ENCODE measurements at places on chromosomes 7 and 10.

GRCh38 chr7:45162311-45162845 lies 4.8 kb downstream of the RAMP3 start:
- DNase-seq = no peak

DNA sequence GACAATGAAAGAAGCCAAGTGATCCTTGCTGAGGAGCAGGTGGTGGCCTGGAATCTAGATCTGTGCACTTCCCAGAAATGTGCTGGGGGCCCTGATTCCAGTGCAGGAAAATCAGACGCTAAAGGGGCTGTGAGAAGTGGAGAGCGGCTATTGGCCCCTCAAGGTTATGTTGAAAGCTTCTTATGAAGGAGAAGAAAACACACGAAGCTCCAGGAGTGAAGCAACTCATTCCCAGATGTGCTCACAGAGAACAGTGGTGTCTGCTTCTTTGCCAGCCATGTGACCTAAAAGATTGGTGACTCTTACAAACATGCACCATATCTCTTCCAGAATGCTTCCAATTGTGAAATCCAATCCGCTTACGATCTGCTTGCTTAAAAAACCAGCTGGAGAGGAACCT lies 679.3 kb upstream of the IGFBP3 start:
- peak; percentile 47 for DNase-seq

- DNase-seq = no peak
Observed at GRCh38 chr10:10533437-10533836, 484.2 kb upstream of the CELF2 start.

DNA sequence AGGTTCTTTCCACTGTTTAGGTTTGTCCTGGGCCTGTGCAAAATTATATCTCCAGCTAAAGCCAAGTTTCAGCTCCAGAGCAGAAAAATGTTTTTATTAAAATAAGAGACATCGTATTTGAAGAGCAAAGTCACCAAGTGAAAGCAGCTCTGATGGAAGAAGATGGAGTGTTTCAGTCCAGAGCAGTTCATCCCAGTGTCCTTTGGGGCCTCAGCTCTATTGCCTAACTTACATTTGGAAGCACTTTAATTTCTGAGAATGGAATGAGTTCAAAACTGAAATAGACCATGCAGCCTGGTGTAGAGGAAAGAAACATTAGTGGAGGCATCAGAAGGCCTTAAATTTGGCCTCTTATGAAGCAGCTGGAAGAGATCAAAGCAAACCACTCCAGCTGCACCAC lies 545.2 kb downstream of the SORCS1 start:
- no peak for DNase-seq

- DNase-seq = no peak
Observed at GRCh38 chr10:108850138-108850854, 1073.0 kb downstream of the XPNPEP1 start.

- DNase-seq = no peak
Observed at GRCh38 chr7:8111282-8111960, 142.8 kb downstream of the GLCCI1 start.

DNA sequence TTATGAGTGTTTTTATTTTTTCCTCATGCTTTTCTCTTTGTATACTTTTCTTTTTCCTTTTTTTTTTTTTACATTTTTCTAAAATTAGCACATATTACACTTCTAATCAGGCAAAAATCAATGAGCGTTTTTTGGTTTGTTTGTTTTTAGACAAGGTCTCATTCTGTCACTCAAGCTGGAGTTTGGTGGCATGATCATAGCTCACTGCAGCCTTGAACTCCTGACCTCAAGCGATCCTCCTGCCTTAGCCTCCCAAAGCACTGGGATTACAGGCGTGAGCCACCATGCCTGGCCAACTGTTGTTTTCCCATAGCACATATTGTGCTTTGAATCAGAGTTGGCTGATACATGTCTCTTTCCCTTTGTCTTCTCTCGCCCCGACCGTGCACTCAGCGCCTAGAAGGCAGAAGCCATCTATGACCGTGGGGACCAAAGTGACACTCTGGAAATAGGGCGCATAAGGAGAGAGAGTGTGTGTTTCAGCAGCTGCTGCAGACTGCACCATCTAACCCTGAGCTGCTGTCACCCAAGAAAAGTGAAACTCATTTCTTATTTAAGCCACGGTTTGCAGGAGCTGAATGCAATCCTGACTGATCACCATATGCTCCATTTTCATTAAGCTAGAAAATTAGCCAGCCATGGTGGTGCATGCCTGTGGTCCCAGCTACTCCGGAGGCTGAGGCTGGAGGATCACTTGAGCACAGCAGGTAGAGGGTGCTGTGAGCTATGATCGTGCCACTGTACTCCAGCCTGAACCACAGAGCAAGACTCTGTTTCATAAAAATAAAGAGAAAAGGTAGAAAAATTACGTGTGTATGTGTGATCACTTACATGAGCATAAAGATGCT lies 41.4 kb upstream of the GTF2I start:
- DNase-seq = no peak

DNA sequence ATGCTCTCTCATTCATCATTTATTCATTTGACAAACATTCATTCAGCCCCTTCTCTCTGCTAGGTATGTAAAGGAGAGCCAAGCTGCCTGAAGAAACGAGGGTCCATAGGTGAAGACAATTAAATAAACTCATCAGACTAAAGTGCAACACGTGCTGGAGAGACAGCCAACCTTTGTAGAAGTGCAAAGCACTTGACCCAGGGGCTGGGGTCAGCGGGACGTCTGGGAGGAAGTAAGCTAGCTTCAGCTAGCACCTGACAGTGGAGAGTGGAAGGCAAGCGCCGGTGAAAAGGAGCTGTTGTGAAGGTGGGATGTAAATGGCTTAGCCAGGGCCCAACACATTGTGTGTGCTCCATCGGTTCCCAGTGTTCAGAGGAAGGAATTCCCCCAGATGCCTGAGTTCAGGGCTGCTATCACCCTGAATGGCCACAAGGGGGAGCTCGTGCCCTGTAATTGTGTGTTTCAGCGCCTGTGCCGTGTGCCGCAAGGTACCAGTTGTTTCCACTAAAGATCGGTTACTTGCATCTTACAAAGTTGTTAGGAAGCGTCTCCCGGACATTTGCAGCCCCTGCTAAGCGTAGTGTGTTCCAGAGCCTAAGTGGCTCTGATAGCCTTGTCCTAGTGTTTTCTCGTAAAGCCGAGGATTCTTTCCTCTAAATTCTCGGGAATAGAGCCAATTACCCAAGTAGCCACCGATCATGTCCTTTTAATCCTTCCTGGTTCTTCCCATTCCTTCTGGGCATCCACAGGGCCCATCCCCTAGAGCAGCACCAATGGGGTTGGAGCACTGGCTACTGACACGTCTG lies 30.6 kb downstream of the TLX1 start:
- peak; percentile 56 for DNase-seq

DNA sequence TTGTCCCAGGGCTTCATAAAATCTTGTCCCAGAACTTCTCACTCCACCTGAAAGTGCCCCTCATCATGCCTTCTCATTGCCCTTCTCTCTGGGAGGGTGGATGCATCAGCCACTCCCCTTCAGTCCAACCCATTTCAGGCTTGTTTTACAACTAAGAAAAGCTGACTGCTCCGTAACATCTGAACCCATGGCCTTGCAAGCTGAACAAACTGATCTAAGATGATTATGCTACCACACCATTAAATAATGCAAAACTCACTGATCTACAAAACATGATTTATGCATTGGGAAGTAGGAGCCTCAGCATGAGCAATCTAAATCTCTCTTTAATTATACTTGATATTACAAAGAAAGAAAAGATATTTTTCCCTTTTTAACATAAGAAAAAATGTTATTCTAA lies 34.8 kb downstream of the TFPI2 start:
- no peak for DNase-seq

DNA sequence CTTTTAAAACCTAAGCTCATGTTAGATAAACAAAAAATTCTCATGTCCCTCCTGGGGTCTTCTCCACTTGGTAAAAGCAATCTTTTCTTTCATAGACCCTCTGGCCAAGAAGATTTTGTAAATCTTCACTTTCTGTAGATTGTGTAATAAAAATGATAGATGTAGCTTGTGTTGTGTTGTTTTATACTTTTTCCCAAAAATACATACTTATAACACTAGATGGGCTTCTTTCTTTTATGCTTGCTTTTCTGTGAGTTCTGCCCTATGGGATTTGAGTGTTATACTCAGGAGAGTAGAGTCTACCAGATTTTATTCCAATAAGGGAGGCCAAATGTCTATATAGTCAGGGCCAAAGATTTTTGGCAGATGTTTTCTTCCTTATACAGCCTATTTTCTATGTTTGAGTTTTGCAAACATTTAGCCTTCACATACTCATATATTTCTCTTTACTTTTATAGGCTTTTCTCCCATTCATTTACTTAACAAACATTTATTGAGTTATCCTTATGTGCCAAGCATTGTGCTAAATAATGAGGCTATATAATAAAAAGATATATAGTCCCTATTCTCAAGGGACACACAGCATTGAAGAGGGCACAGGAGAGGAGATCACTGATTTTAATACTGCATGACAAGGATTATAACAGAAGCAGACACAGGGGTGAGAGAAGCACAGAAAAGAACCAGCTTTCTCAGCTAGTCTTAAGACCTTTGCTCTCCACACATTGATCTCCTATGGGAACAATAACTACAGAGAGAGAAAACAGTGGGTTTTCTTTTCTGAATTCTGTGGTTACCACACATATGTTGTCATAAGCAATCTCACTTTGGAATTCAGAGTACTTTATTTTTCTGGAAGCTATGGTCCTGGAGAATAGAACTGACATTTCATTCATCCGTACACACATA lies 58.0 kb upstream of the PNLIP start:
- no peak for DNase-seq

GRCh38 chr7:68166525-68166924 lies 1169.9 kb downstream of the TYW1 start:
- no peak for DNase-seq

DNA sequence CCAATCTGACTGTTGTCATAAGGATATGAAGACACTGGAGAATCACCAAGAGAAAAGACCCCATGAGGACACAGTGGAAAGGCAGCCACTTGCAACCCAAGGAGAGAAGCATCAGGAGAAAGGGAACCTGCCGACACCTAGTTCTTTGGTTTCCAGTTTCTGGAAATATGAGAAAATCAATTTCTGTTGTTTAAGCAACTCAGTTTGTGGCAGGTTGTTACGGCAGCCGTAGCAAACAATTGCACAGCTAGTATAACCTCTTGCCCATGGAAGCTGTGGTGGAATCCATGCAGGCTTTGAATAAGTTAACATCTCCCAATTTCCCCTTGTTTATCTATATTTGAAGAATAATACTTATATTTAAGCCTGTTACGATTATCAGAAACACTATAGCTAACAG lies 1103.0 kb upstream of the PHF14 start:
- DNase-seq = no peak

DNA sequence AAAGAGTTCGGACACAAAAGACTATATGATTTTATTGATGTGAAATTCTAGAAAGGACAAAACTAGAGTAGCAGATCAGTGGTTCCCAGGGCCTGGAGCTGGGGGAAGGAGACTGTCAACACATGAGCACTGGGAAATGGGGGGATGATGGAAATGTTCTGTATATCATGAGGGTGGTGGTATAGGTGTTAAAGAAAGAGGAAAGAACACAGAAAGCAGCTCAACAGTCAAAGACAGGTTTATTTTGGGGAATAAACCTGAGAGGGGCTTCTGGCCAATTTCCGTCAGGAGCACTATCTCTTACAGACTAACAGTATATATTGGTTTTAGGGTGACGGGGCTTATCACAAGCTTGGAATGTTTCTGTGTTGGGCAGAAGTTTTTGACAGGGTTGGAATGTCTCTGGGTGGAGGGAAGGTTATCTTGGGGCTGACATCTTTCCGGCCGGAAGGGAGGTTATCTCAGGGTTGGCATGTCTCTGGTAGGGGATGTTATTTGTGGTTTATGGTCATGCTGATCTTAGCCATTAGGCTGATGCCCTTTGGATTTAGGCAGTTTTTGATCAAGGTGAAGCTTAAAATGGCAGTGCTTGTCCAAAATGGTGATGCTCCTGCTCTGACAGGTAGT lies 254.6 kb upstream of the NRP1 start:
- DNase-seq = no peak

DNA sequence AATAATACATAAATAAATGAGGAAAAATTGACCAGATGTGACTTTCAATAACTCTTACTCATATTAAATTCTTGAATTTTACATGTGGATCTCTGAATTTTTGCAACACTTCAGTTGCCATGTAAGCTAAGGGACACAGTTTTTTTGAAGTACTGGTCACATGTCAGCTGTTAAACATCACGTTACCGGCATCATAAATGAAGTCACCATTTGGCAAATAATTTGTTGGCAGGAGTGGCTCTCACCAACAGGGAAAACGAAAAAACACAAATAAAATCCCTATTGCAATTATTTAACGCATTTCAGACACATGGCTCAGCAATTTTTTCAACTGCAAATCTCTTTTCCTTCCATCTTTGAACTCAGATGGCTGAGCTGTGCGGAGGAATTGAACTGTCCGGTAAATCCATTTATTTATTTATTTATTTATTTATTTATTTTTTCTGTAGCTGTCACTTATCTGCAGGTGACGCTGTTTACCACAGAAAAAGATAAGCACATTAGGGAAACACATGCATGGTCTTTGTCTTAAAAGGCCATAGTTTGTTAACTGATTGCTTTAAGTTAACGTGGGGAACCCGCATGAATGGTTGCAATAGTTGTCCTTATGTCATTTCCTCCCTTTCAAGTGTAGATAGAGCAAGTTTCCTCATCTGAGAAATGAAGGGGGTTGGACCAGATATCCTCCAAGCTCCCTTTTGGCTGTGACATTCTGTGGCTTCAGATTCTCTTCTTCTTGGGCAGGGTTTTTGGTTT lies 64.7 kb upstream of the JAZF1 start:
- no peak for DNase-seq

DNA sequence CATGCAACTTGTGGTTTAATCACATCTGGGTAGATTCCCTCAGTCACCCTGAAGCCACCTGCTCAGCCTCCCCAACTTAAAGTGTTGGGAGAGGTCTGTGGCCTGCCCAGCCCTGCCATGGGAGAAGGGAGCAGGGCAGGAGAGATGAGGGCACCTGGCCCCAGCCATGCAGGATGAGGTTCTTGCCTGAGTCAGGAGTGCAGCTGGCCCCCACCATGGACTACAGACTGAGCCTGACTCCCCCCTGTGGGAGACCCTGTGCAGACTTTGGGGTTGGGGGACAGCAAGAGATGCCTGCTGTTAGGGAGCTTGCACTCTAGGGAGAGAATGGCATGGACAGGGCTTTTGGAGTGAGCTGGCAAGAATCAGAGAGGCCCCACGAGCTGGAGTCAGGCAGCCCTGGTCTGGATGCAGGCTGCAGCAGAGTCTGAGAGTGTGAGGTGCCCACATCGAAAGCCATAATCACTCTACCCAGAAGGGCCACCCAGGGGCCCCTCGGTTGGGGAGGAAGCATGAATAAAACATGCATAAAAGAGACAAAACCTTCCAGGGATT lies 34.7 kb upstream of the DPYSL4 start:
- no peak for DNase-seq

GRCh38 chr10:128894641-128895040 lies 572.4 kb upstream of the MGMT start:
- no peak for DNase-seq

DNA sequence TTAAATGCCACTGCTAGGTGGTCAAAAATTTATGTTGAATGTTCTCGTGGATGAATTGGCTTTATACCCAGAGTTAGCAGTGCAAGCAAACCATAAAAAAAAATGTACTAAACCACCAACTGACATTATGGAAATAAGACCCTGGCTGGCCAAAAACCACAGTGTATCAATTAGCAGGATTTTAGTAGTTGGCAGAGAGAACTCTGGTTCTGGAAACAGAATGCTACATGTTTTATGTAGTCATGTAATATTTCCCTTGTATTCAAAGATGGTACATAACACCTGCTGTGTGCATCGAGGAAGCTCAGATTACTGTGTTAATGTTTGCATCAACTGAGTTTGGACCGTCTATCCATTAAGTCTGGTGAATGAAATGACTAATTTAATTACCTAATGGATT lies 618.5 kb downstream of the CCSER2 start:
- DNase-seq = no peak

GRCh38 chr7:141436575-141437075 lies 114.6 kb upstream of the AGK start:
- no peak for DNase-seq
